ENCODE measurements at places on chromosomes 5 and 9.
A peak's percentile ranks its signal among the peaks of the same experiment; 100 is the strongest.

GRCh38 chr5:50406877-50407276 is 34.2 kb downstream of the EMB start:
- no peak for DNase-seq

- no peak for DNase-seq
Observed at GRCh38 chr5:67120032-67120431, 76.6 kb downstream of the CD180 start.

- peak; percentile 10 for DNase-seq
Observed at GRCh38 chr9:109447329-109448076, 50.6 kb downstream of the PTPN3 start.

DNA sequence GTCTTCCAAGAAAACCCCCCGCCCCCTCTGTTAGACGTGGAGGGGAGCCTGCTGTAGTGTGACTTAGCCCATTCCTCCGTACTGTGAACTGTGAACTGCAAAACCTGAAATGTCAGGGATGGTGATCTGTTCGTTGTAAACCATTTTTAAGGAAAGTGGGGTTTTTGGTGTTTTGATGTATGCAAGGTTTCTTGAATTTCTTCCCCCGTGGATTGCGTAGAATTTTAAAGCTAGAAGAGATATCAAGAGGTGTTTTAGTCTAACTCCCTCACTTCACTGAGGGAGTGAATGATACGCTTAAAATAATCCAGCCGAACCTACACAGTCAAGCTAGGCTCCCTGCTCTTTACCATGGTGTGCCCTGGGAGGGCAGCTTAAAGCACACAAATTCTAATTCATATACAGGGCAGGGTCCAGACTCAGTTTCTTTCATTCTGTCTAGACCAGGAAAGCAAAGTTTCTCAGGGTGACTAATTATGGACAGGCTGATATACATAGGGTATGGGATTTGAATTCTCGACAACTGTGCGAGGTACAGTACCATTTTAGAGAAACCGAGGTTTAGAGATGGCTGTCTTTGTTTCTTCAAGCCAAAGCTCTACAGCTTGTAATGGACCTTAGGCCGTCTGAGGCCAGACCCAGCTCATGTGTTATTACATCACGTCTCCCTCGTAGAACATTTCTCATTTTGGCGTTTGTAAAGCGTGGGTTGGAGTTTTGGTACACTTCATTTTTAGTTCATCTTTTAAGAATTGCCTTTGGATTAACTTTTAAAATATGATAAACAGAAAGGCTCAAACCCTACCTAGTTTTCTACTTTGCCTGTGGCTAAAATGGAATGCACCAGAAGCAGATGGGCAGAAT is 2.7 kb downstream of the PTGER4 start:
- no peak for DNase-seq

GRCh38 chr5:133049726-133050048 is 2.1 kb upstream of the HSPA4 start:
- no peak for DNase-seq

GRCh38 chr5:132622608-132623007 is 35.4 kb upstream of the IL13 start:
- DNase-seq, result no peak

DNA sequence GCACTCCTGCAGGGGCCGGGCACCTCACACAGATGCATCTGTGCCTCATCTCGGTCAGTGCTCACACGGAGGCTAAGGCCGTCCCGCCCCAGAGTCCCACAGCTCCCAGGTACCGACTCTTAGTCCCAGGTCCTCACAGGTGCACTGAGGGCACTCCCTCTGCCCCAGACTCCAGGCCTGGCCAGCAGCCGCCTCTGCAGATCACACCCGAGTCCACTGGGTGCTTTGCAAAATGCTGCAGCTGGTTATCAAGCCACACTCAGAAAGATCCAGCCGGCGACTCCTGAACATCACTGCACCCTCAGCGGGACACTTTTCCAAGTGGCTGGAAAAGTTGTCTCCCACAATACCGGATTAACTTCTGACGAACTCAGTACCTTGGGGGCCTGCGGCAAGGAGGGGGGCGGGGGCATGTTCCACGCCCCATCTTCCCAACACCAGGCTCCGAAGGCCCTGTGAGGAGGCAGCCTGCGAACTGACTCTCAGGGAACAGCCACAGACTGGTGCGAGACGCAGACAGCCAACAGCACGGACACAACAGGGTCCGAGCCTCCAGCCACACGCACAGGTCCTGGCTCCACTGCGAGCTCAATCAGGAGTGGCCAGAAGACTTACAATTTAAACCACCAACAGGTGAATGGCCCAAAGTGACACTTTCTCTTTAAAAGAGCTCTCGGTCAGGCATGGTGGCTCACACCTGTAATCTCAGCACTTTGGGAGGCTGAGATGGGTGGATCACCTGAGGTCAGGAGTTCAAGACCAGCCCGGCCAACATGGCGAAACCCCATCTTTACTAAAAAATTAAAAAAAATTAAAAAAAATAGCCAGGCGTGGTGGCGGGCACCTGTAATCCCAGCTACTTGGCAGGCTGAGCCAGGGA is 4.0 kb downstream of the BRD3 start:
- no peak for DNase-seq

- no peak for DNase-seq
Observed at GRCh38 chr9:111909444-111909843, 12.8 kb downstream of the UGCG start.

- no peak for DNase-seq
Observed at GRCh38 chr5:80246001-80246758, 9.7 kb downstream of the SERINC5 start.

GRCh38 chr5:179533907-179534306 is 16.4 kb upstream of the RUFY1 start:
- no peak for DNase-seq

DNA sequence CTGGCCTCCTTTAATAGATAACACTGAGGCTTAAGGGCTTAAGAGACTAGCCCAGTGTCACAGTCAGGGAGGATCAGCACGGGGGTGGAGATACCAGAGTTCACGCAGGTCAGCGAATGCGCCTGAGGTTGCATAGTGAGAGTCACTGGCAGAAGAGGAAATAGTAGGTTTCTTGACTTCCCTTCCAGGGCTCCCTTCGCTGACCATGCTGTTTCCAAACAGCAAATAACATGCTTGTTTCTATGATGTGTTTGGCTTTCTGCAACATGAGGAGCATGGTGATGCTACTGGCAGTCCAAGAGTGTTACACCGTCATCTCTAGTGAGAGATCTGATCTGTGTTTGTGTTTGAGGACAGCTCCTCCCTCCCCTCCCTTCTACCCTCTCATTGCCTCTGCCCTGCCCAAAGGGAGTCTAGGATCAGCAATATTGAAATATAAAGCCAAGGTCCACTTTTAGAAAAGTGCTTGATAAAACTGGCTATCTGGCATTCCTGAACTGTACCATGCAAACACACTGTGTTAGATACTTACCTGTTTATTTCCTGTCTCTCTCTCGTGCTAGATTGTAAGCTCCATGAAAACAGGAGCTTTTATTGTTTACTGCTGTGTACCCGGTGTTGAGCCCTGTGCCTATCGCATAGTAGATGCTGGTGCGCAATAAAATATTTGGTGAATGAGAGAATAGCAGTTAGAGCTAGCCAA is 12.3 kb downstream of the TLE4 start:
- DNase-seq, result no peak

- no peak for DNase-seq
Observed at GRCh38 chr5:58135571-58136335, 324.1 kb downstream of the PLK2 start.

DNA sequence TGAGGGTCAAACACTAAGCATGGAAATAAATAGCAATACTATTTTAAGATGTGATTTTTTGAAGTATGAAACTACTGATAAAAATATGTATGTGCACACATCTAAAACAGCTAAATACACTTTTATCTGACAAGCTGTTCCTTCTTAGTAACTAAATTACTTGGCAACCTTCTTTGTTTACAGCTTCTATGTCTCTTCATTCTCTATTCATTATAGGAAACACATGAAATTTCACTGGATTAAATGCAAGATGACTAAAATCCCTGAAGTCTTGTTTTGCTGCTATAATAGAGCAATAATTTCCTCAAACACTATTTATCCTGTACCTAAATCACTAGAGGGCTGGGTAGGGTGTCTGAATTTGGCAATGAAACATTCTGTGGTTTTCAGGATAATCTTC is 11.7 kb downstream of the RICTOR start:
- no peak for DNase-seq

- no peak for DNase-seq
Observed at GRCh38 chr5:83313436-83313835, 158.1 kb upstream of the VCAN start.

GRCh38 chr5:33524476-33524875 is 83.7 kb downstream of the TARS1 start:
- no peak for DNase-seq

- DNase-seq, result no peak
Observed at GRCh38 chr5:122346897-122347581, 35.0 kb downstream of the SNCAIP start.

DNA sequence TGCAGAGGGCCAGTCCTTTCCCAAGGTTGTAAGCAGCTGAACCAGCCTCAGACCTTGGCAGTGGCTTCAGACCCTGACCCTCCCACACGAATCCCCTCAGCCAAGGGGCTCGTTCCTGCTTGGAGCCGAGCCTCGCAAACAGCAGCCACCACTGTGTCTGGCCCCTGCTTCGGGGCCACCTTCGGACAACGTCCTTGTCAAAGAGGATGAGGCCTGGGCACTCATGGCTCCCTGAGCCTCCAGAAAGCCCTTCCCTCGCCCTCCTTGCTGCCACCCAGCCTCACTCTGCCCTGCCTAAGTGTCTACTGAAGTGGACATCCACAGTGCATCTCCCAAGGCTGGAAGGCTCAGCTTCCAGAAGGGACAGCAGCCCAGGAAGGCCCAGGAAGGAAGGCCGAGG is 161.7 kb downstream of the OLFM1 start:
- no peak for DNase-seq

- no peak for DNase-seq
Observed at GRCh38 chr5:62432621-62433064, 20.1 kb downstream of the IPO11 start.

DNA sequence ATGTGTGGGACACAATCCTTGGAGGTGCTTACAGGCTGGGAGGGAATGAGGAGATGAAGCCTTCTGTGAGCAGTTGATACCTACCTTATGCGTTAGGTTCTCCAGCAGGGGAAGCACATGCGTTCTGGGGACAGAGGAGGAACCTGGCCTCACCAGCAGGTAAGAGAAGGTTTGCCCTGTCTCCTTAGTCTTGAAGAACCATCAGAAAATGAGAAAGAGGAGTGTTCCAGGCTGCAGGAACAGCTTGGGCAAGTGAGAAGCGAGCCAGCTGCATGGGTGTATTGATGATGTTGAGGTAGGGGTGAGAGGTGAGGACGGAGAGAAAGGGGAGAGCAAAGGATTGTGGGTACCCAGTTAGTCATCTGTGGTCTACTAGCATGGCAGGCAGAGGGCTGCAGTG is 156.9 kb upstream of the MVB12B start:
- DNase-seq, result no peak

- no peak for DNase-seq
Observed at GRCh38 chr5:135890867-135891266, 4.8 kb downstream of the IL9 start.

DNA sequence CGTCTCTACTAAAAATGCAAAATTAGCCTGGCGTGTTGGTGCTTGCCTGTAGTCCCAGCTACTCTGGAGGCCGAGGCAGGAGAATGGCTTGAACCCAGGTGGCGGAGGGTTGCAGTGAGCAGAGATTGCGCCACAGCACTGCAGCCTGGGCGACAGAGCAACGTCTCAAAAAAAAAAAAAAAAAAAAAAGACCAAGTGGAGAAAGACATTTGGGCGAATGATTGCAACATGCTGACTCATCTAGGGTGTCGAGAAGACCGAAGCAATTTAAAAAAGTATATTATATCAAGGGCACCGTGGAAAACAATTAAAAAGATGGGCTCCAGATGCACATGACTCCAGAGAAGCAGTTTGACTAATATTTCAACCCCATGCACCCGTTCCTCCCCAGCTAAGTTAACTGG is 9.2 kb downstream of the KLF4 start:
- no peak for DNase-seq

GRCh38 chr5:1948663-1949191 is 66.0 kb upstream of the IRX4 start:
- DNase-seq, result no peak

GRCh38 chr9:13902286-13903066 is 411.5 kb downstream of the NFIB start:
- DNase-seq, result no peak

- DNase-seq, result no peak
Observed at GRCh38 chr5:60023255-60023654, 129.7 kb upstream of the PDE4D start.

DNA sequence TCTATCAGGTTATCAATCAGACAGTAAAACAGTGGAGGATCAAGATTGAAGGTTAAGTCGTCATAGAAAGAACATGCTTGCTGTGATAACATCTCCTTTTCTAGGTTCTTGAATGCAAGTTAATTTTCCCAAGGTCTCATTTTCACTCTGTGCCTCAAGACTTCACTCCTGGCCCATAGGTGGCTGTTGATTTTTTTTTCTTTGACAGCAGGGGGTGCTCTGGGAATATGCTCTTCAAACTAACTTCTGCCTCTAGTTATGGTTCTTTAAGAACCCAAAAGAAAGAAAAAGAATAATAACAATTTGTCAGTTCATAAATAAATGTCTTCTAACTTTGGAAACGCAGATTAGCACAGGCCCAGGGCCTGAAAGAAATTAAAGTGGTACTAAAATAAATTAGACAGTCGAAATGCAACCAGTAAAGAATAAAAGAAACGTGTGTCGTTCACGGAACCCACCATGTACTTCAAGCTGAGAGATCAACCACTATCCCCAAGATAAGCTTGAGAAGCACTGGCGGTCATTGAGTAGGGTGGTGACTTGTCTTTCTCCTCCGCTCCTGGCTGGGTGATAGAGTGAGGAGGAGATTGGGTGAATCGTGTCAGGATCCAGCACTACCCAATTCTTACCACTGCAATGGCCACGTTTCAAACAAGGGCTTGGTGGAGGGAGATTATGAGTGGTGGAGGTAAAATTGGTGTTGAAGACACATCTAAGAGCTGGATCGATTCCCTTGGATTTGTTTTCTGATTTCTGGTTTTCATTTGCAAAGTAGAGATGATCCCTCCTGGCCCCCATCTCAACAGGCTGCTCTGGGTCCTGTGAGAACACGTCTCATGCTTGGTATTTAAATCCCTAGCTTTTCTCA is 93.4 kb upstream of the IRX4 start:
- no peak for DNase-seq

DNA sequence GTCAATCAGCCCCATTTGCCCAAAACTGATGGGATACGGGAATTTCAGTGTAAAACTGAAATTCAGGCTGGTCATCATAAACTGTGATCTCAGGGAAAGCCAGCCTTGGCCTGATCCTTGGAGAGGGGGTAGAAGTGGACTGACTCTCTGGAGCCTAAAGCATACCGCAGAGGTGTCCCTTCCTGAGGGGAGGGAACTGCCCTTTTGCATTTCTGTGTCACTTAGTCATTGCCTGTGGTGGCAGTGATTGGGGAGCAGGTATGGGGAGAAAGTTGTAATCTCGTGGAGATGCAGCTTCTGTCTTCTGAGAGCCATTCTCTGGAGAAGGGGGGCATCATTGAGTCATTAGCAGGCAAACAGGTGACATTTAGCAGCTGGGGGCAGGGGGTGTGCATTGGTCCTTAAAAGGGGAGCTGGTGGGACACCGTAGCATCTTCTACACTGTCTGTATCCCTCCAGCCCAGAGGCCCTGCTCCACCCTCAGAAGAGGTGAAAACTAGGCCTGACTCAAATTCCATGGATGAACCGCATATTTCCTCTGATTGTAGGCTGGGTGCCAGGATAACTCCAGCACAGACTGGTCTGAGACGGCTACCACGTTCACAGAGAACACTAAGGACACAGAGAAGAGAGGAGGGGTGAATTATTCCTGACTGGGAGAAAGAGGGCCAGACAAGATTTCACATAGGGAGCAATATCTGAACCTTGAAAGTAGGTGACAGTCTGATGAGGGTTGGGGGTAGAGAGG is 143.3 kb downstream of the SEC61B start:
- DNase-seq, result no peak

All from anterior cingulate cortex (tissue), 58 donors.